ENCODE measurements at places on chromosomes 7 and 10.

DNA sequence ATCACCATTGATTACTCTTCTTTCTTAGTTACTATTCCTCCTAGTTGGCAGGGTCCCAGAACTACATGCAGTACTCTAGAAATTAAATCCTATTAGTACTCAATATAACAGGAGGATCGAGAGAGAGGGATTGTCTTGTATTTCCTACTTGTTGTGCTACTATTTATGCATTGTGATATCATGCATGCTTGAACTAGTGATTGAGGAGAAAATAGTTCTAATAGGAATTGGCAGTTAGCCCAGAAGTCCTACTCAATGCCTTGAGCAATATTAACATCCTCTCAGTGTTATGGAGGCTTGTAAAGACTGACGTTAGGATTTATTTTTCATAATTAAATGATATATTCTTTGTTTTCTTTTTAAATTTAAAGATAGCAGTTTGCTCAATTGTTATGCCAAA lies 67.4 kb downstream of the FOXP2 start:
- no peak for DNase-seq

- DNase-seq, result no peak
These were observed 269.2 kb downstream of the ZWINT start for GRCh38 chr10:56091872-56092271.

GRCh38 chr7:134694299-134694698 lies 47.6 kb downstream of the BPGM start:
- no peak for DNase-seq

GRCh38 chr10:34151481-34151880 lies 663.6 kb downstream of the PARD3 start:
- DNase-seq, result no peak

DNA sequence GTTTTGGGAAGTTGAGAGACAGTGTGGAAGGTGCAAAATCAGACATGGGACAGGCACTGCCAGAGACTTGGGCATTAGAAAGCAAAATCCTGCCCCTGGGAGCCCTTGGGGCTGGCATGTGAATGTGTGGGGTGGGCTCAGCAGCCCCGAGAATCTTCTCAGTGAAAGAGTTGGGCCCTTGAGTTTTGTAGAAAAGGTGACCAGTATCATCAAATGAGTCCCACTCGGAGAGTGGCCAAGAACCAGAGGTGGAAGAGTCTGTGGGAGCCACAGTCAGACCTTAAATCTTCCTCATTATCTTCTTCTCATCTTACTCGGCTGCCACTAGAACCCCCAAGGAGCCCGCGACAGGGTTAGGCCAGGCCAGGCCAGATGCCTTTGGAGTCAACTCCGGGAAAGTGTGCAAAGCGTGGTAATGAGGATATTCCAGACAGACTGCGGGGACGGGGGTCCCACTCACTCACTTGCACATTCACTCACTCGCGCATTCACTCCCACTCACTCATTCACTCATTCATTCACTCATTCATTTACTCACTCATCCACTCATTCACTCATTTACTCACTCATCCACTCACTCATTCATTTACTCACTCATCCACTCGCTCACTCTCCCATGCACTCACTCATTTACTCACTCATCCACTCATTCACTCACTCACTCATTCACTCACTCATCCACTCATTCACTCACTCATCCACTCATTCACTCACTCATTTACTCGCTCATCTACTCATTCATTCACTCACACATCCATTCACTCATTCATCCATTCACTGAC lies 74.9 kb downstream of the CARD11 start:
- no peak for DNase-seq

- DNase-seq, result no peak
These were observed 87.0 kb downstream of the ARMH3 start for GRCh38 chr10:101968940-101969321.

GRCh38 chr7:157500171-157500960 lies 163.6 kb downstream of the DNAJB6 start:
- peak; percentile 1 for DNase-seq

DNA sequence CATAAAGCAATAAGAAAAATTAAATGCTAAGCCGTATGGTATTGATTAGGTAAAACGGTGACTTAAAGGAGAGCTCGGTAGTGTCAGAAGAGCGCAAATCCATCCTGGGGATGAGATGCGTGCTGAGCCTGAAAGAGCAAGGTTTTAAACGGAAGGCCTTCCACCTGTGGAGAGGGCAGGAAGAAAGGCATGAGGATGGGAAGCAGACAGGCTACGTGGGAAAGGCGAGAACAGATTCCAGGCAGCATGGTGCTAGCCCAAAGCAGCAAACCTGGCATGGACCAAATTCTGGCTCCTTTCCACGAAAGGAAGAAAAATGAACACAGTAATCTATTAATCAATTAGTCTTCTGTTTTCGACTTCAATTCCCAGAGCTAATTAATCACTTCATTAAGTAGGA lies 103.5 kb downstream of the HIPK2 start:
- no peak for DNase-seq

GRCh38 chr10:71763352-71764127 lies 9.8 kb downstream of the VSIR start:
- no peak for DNase-seq

- no peak for DNase-seq
These were observed 90.2 kb upstream of the ABI1 start for GRCh38 chr10:26950934-26951333.

GRCh38 chr10:5550250-5550545 lies 25.4 kb downstream of the CALML3 start:
- DNase-seq, result no peak

DNA sequence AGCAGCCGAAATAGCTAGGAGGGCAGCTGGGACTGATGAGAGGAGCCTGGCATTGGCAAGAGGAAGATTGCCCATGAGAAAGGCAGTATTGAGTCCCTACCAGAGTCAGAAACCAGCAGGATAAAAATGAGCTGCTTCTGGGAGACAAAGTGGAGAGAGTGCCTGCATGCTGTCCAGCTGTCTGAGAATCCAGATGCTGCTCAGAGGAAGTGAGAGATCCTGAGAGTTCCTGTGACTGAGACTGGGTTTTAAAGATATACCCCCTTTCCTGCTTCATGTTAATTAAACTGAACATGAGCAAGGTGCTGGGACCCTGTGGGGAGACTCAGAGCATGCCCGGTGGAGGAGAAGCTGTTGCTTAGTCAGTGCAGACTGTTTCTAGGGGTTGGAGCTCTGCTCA lies 107.5 kb downstream of the KIF20B start:
- no peak for DNase-seq

- no peak for DNase-seq
These were observed 24.0 kb downstream of the SLC25A13 start for GRCh38 chr7:96297876-96298275.

- DNase-seq, result no peak
These were observed 23.9 kb upstream of the DGKI start for GRCh38 chr7:137870684-137871083.

- DNase-seq, result no peak
These were observed 247.3 kb downstream of the DOCK4 start for GRCh38 chr7:111958896-111959295.

DNA sequence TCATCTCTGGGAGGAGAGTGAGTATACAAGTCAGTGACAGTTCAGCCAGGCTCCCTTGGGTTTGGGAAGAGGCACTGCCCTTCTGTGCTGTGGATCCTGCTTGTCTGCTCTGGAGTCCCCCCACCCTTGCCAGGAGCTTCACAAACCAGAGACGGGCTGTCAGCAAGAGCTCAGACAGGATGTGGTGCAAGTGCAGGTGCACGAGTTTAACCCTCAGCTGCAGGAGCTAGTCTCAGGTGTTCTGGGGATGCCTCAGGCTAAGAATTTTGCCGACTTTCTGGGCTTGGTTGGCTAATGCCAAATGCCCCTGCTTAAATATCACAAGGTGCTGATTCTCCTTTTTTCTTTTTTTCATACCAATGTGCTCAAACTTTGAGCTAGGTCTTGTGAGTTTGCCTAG lies 22.3 kb downstream of the ZNF783 start:
- DNase-seq, result peak; percentile 42

- DNase-seq, result no peak
These were observed 5.8 kb upstream of the SCD start for GRCh38 chr10:100340948-100341847.

DNA sequence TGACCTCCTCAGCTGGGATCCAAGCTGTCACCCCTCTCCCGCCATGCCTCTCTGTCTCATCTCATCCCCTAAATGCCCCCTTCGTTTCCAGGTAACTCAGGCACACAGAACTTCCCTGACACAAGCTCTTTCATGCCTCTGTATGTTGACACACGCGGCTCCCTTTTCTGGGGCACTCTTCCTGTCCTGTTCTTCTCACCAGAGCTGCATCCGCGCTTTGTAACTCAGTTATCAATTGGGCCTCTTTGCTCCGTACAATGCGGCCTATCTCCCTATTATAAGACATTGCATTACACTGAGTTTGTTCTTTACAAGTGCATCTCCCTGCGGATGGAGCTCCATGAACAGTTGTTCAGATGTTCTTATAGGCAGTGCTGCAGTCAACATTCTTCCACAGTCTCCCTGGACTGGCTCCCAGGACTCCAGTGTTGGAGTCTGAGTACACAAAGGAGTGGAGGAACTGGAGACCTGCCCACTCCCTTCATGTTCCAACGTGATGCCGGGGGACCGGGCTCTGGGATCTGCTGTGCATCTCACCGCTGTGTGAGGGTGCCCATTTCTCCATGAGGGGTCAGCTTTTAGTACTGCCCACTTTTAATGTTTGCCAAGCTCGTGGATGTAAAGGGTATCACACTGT lies 56.9 kb upstream of the TNS3 start:
- DNase-seq, result no peak

DNA sequence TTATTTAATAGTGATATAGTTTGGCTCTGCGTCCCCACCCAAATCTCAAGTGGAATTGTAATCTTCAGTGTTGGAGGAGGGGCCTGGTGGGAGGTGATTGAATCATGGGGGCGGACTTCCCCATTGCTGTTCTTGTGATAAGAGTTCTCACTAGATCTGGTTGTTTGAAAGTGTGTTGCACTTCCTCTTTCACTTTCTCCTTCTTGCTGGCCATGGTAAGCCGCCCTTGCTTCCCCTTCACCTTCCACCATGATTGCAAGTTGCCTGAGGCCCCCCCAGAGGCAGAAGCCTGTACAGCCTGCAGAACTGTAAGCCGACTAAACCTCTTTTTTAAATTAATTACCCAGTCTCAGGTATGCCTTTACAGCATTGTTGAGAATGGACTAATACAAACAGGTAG lies 101.4 kb downstream of the MTPAP start:
- no peak for DNase-seq

DNA sequence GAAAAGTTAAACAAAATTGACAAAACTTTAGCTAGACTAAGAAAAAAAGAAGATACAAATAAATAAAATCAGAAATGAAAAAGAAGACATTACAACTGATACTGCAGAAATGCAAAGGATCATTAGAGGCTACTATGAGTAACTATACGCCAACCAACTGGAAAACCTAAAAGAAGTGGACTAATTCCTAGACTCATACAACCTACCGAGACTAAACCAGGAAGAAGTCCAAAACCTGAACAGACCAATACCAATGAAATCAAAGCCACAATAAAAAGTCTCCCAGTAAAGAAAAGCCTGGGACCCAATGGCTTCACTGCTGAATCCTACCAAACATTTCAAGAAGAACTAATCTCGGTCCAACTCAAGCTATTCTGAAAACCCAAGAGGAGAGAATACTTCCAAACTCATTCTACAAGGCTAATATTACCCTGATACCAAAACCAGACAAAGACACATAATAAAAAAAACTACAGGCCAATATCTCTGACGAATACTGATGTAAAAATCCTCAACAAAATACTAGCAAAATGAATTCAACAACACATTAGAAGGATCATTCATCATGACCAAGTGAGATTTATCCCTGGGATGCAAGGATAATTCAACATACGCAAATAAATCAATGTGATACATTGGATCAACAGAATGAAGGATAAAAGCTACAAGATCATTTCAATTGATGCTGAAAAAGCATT lies 20.3 kb downstream of the ELAPOR2 start:
- no peak for DNase-seq

DNA sequence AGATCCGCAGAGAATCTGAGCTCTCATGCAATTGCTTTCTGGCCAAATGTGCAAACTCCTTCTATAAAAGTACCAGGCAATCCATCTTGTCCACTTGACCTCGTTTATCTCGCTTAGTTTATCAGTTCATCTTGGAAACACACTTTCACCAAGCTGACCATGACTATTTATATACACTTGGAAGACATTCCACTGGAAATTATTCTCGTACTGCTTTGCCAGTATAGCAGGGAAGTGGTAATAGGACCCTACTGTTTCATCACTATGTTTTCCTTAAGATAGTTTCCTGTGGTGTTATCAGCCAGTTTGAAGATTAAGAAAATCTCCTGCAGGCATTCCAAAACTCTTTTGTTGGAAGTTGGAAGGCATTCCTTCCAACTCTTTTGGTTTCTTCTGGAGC lies 115.3 kb upstream of the FAM171A1 start:
- no peak for DNase-seq

GRCh38 chr7:118755067-118755625 lies 530.6 kb downstream of the ANKRD7 start:
- no peak for DNase-seq

DNA sequence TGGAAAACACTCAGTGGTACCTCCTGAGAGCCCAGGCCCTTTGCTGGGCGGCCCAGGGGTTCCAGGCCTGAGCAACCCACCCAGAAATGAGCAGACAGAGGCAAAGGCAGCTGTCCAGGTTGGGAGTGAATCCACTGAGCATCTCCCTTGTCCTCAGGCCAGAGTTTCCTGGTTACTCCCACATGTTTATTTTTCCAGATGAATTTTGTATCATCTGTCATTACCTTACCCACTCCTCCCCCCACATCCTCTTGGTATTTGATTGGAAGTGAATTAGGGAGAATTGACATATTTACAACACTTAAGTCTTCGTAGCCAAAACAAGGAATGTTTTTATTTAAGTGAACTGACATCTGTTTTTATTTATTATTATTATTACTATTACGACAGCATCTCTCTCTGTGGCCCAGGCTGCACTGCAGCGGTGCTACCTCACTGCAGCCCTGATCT lies 13.2 kb upstream of the LMBR1 start:
- no peak for DNase-seq

- DNase-seq, result peak; percentile 55
These were observed 20.2 kb upstream of the BAIAP2L1 start for GRCh38 chr7:98420966-98421612.

DNA sequence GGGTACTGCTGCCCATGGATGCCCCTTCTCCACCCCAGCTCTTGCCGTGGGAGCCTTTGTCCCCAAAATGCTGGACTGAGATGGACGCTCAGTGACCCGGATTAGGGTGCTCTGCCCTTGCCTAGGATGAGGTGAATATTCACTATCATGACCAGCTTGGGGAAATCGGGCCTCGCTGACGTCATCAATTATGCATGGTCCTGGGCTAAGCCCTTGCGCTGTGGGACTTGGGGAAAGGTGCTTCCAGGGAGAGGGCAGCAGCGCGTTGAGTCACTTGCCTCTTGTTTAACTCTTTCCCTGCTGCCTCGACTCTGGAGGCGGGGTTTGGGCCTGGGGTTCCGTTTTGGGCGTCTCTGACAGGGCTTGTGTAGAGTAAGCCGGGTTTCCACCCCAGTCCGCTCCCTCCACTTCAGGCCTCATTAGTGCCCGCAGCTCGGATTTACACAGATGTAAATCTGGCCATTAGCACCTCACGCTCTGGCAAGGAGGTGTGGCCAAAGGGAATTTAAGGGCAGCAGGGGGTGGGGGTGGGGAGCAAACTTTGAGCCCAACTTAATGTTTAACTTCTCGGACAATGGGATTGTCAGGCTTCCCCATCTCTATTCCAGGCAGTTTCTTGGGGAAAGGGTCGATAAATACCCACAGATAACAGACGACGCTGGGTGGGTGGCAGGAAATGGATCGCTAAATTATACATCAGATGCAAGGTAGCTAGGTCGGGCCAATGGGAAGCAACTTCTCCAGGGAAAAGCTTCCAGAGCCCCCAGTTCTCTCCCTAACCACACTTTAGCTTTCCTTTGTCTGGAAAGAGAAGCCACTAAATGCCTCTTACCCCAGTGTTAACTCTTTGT lies 51.3 kb upstream of the TCF7L2 start:
- no peak for DNase-seq
